ENCODE measurements at places on chromosomes 16 and 17.

DNA sequence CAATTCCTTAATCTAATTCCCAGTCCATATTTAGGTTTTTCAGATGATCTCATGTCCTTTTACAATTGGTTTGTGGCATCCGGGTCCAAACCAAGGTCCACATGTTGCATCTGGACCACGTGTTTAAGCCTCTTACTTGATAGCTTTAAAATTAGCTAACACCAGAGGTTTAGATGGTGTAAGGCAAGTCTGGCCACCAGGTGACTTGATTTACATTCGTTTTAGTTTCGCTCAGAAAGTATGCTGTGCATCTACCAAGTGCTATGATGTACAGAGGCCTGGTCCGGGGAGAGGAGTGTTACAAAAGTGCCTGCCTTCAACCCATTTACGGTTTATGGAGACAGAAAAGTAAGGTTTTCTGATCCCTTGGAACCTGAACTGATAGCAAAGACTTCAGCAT is 878 bp upstream of the DNAJA2 start:
- DNase-seq, result no peak

DNA sequence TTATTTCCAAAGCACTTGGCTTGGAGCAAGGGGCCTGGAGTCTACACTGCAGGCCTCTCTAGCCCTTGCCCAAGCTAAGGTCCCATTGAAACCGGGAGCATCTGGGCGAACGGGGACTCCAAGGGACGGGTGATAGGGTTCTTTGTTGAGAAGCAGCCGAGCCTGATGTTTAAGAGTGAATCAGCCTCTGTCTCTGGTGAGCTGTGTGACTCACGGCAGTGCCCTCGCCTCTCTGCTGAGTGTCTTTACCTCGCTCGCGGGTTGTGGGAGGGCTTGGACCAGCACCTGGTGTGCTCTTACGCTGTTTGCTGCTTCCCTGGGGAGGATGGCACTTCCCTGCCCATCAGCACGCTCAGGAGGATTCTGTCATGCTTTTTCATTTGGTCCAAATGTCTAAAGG is 1.3 kb downstream of the HGS start:
- no peak for DNase-seq

DNA sequence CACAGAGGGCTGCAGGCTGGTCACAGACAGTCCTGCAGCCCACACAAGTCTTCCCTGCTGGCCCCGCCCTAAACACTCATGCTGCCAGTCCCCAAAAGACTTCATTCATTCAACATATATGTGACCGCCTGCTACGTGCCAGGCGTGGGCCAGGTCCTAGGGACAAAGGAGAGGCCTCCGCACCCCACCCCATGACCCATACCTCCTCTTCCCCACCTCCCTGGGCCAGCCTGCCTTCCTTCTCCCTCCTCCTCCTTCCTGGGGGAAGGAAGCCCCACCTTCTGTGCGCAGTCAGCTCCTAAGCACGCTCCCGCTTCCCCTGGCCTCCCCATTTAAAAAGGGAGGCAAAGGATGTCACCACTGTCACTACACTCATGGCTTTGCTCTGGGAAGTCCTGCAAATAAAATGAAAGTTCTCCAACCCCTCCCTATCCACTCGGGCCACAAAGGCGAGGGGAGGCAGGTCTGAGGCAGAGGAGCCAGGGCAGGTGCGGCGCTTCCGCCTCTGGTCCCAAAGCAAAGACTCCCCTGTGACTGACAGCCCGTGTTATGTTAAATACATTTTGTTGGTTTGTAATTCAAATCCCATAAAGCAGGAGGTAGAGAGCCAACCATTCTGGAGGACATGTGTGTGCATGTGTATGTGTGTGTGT is 9.0 kb downstream of the DNAAF8 start:
- no peak for DNase-seq

- no peak for DNase-seq
These were observed 19.4 kb upstream of the ATP5MC1 start for GRCh38 chr17:48873209-48873608.

- no peak for DNase-seq
These were observed 13.0 kb downstream of the ACSF2 start for GRCh38 chr17:50439008-50439407.

DNA sequence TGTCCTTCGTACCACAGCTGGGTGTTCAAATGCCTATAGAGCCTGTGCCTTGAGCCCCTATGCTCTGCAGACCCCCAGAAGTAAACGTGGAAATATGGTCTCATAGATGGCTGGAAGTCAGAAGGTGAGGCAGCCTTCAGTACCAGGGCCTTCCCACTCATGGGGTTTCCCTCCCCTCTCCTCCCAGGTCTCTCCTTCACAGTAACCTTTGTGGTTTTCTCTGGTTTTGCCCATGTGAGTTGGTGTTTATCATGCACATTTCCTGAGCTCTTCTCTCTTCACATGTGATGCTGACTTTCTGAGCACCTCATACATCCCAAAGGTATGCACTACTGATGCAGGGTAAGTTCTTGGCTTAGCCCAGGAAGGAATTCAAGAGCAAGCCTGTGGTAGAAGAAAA is 35.4 kb downstream of the TMEM114 start:
- DNase-seq, result no peak

- no peak for DNase-seq
These were observed 191.7 kb downstream of the C16orf95 start for GRCh38 chr16:87125206-87126155.

GRCh38 chr16:18803569-18804462 is 2.5 kb upstream of the ARL6IP1 start:
- DNase-seq, result no peak

DNA sequence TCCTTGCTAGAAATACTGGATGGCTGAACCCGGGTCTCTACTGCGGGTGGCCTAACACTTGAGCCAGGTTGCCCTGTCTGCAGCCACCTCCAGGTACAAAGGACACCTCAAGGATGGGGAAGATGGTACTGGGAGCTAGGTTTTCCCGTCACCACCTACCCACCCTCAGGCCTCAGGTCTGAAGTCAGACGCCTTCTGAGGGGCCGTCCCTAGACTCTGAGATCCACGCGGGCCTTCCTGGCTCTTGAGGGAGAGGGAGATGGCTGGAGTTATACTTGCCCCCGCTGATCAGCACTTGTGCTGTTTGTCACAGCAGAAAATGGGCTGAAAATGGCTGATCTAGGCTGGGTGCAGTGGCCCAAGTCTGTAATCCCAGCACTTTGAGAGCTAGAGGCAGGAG is 10.6 kb downstream of the TRPV3 start:
- no peak for DNase-seq

DNA sequence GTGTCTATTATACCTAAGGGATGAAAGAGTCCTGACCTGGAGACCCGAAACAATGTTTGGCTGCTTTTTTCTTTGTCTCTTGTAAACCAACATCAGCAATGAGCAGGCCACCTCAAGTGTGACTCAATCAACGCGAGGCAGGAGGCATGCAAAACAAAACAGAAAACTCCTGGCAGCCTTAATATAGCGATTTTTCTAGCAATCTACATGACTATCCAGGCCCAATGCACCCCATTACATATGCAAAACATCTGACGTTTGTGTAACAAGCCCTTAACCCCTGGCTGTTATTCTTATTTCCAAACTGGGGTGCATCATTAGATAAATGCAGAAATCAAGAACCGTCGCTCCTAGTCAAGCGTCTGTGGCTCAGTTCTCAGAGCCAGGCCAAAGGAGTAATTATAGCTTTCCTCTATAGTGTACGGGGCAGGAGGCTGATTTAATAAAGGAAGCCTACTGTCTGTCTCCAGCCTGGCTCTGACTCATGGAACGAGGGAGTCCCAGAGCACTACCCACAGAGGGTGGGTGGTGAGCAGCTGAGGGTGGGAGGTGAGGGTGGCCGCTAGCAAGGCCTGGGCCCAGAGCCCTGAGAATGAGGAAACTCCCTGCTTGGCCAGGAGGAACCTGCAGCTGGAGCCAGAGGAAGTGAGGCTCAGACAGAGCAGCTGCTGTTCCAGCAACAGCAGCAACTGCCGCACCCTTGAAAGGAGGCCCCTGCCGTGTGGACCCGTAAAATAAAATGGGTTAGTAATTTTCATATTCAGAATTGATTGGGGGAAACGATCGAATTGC is 43.9 kb downstream of the CHD9 start:
- peak; percentile 46 for DNase-seq

Measured in activated gamma-delta T cell treated with Interleukin-2 at 50 U/mL for 16 hours (primary cell).